ENCODE measurements at places on chromosomes 1 and 21. TPM values are rescaled to one million over a fixed set of nuclear protein-coding genes. Genes with fewer than 3 reads are reported as not detected.

DNA sequence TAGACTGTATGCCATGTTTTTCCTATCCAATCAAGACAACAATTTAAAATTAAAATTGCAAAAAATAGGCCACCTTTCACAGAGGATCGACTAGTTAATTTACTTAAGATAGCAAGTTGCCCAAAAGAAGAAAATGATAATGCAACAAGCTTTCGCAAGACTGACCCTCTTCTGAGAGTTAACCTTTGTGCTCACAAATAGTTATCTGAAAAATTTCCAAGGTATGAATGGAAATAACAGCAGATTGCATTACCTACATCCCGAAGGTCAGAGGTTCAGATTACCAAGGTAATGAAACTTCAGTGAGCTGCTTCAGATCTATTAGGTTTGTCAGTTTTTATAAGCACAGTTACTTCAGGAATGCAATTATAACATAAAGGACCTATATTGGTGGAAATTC, 298.0 kb downstream of the KCTD3 start:
- H3K4me3 ChIP-seq = no peak overlapping the region
- no peaks in the 10 kb centered on the region for H3K4me1 ChIP-seq
- H3K36me3 ChIP-seq = no peaks in the 10 kb centered on the region

Gene FCRL5
- 0.33 TPM for total RNA-seq

- no peak overlapping the region for H3K27ac ChIP-seq
- no peaks in the 10 kb centered on the region for H3K36me3 ChIP-seq
- H3K4me3 ChIP-seq = peak overlapping the region; percentile 16
- peaks cover 83% of the 10 kb centered on the region for H3K27me3 ChIP-seq
- H3K4me1 ChIP-seq = peaks cover 6% of the 10 kb centered on the region
- DNase-seq = no peak
These were observed 129.4 kb downstream of the PPIAL4G start for GRCh38 chr1:148353461-148354283.

Gene SPRR1B
- not detected for total RNA-seq

GRCh38 chr1:161088587-161089110, 709 bp downstream of the NECTIN4 start:
- DNase-seq = peak; percentile 17
- no peaks in the 10 kb centered on the region for H3K36me3 ChIP-seq
- peak overlapping the region; percentile 42 for H3K27ac ChIP-seq

Gene RGS4
- not detected for total RNA-seq

GRCh38 chr1:84773195-84773594, 82.9 kb upstream of the SSX2IP start:
- H3K4me3 ChIP-seq = no peak overlapping the region
- peaks cover 2% of the 10 kb centered on the region for H3K4me1 ChIP-seq
- no peak for DNase-seq
- peaks cover 19% of the 10 kb centered on the region for H3K27me3 ChIP-seq
- no peaks in the 10 kb centered on the region for H3K36me3 ChIP-seq

Gene MMEL1
- 3.0 TPM for total RNA-seq

GRCh38 chr1:26701995-26702679, 6.3 kb downstream of the ARID1A start:
- peaks cover 18% of the 10 kb centered on the region for H3K4me1 ChIP-seq
- DNase-seq = no peak

Gene CFAP126
- total RNA-seq = not detected

DNA sequence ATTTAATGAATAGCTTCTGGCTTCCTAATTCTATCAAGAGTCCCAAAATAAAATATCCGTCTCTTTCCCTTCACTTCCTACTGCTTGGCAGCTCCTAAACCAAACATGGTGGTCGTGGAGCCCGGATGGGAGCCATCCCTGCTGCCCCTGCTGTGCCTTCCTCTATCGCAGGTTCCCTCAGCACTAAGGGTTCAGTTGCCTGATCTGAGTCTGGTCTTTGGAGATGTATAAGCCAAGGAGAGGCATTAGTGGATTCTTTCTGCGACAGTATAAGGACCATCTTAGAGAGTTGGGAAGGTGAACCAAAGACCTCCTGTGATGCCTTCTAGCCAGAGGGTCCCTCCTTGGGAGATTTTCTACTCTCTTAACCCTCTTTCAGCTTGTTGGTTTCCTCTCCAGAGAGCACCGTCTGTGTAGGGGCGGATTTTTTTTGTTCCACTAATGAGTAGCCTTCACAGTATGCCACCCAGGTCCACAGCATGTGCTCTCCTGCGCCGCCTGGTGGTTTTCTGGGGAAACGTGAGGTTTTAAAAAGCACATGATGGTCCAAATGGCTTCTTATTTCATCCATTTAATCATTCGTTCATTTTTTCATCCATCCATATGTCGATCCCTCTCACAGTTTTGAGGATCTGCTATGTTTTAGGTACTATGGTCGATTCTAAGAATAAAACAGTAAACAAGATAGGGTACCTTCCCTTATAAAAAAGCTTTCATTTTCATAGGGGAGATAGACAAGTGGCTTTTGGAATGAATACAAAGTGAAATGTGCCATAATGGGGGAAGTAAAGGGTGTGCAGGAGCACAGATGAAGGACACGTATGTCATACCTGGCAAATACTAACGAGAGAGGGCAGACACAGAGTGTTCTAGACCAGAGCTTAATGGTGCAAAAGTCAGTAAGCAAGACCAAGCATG, 71.0 kb downstream of the NFASC start:
- H3K36me3 ChIP-seq = no peaks in the 10 kb centered on the region
- H3K4me3 ChIP-seq = no peak overlapping the region
- H3K27ac ChIP-seq = no peak overlapping the region
- peaks cover 6% of the 10 kb centered on the region for H3K4me1 ChIP-seq
- H3K27me3 ChIP-seq = peaks cover 7% of the 10 kb centered on the region
